ENCODE measurements at places on chromosomes 12 and 14.

- DNase-seq: no peak
Measured at GRCh38 chr14:55749201-55749812, 169.3 kb downstream of the KTN1 start.

GRCh38 chr12:110948041-110948440 lies 27.7 kb upstream of the MYL2 start:
- no peak for DNase-seq

DNA sequence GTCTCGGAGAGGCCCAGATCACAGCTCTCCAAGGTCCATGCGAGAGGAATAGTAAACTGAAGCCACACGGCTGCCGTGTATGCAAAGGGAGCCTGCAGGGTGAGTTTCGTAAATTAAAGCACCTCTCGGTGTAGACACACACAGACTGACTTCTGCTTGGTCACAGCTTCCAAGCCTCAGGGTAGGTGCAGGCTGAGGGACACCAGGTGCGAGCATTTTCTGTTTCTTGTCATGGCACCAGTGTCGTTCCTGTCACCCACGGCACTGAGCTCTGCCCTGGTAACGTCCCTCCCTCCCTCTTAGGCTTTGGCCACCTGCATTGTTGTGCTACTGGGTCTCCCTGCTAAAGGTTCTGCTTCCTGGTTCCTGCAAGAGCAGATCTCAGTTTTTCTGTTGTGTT lies 76.2 kb upstream of the DYNC1H1 start:
- no peak for DNase-seq

DNA sequence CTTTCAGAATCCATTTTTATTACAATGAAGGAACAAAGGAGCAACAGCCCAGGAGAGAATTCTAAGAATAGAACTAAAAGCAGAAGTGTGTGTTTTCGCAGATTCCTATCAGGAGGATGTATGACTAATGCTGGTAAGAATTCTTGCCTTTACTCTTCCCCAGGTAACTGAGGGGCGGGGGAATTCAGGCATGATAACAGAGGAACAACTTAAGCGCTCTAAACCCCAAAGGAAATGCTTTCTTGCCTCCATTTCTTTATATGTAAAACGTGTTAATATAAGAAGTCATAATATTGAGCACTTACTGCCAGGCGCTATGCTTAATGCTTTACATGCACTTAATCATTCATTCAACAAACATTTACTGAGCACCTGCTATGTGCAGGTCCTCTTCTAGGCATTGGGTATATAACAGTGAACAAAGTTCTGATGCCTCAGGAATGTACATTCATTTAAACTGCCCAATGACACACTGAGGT lies 4.5 kb downstream of the HCAR1 start:
- DNase-seq: no peak

- DNase-seq: no peak
Measured at GRCh38 chr14:77708749-77709148, 846 bp downstream of the SLIRP start.

- DNase-seq: no peak
Measured at GRCh38 chr14:52856139-52856538, 64.7 kb upstream of the GNPNAT1 start.

GRCh38 chr14:24368562-24369252 lies 723 bp downstream of the NFATC4 start:
- peak; percentile 76 for DNase-seq

DNA sequence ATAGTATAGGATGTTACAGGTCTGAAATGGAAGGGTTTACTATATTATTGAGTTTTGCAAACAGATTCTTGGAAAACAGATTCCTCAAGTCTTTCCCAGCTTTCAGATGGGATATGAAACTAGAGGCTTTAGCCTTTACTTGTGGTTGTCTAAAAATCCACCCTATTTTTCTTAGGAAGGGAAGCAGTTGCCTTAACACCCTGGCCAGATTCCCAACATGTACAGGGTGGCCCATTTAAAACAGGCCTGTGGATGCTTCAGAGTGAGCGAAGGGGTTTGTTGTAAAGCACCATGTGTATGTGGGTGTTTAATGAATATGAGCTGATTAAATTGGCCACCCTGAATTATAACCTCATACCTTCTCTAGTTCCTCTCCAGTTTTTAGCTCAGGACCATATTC lies 415.9 kb downstream of the ZFP36L1 start:
- DNase-seq: no peak

- DNase-seq: no peak
Measured at GRCh38 chr12:124592481-124593160, 25.2 kb upstream of the NCOR2 start.

GRCh38 chr14:90692061-90692460 lies 124.2 kb downstream of the TTC7B start:
- DNase-seq: no peak

DNA sequence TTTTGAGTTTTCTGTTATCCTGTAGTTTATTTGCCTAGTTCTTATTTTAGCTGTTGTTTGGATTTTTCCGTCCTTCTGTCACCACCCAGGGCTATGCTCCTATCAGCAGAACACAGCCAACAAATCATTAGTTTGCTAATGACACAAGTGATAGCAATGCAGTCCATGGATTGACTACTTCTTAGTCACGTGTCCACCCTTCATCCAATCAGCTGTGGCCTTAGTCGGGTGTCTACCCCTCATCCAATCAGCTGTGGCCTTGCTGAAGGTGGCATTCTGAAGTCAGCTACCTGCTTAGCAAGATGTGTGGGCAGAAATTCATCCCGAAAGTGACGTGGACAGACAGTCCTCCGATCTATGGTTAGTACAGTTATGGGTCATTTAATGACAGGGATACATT lies 182.3 kb downstream of the GALC start:
- DNase-seq: no peak

GRCh38 chr14:100070310-100070709 lies 5.1 kb downstream of the EVL start:
- DNase-seq: no peak

DNA sequence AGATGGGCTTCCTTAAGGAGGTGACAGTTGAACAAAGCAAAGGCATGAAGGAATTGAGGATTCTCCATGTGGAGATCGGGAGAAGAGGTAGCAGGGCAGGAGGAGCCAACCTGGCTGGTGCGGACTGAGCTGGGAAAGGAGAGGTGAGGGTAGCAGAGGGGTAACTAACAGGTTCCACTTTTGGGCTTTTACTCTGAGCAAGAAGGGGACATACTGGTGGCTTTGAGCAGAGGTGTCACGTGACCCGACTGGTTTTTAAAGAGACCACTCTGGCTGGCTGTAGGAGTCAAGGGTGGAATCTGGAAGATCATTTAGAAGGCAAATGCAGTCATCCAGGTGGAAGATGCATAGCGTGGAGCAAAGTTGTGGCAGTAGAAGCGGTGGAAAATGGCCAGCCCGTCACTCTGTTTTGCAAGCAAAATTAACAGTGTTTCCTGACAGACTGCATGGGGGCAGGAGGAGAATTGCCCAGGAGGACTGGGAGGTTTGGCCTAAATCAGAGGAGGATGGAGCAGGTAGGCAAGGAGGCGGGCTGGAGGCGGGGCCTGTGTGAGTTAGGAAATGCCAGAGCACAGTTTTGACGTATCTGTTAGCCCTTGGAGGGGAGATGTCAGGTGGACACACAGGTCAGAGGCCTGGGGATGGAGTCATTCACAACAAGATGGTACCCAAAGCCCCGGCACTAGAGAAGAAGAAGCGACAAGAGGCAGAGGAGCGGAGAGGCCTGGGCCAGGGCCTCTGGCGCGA lies 156.3 kb upstream of the FKBP4 start:
- DNase-seq: no peak

GRCh38 chr14:87271331-87271730 lies 721.7 kb downstream of the GALC start:
- no peak for DNase-seq

- DNase-seq: peak; percentile 31
Measured at GRCh38 chr14:69688299-69688649, 76.9 kb downstream of the SUSD6 start.

DNA sequence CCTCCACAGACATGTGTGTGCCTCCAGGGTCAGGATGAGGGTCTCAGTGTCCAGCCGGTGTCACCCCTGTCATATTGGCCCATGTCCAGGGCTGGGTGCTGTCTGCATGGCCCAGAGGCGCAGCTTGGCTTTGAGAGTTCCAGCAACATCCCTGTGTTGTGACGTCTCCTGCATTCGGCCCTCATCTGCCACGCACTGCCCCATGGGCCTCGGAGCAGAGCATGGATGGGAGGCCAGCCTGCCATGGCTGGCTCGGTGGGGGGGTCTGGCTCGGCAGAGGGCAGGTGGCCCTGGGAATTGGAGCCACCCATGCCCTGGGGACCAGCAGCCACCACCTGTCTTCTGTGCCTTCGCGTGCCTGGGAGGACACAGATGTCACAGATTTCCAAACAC lies 10.8 kb upstream of the TEX22 start:
- DNase-seq: no peak

GRCh38 chr14:103745424-103745823 lies 29.8 kb downstream of the ZFYVE21 start:
- DNase-seq: no peak

DNA sequence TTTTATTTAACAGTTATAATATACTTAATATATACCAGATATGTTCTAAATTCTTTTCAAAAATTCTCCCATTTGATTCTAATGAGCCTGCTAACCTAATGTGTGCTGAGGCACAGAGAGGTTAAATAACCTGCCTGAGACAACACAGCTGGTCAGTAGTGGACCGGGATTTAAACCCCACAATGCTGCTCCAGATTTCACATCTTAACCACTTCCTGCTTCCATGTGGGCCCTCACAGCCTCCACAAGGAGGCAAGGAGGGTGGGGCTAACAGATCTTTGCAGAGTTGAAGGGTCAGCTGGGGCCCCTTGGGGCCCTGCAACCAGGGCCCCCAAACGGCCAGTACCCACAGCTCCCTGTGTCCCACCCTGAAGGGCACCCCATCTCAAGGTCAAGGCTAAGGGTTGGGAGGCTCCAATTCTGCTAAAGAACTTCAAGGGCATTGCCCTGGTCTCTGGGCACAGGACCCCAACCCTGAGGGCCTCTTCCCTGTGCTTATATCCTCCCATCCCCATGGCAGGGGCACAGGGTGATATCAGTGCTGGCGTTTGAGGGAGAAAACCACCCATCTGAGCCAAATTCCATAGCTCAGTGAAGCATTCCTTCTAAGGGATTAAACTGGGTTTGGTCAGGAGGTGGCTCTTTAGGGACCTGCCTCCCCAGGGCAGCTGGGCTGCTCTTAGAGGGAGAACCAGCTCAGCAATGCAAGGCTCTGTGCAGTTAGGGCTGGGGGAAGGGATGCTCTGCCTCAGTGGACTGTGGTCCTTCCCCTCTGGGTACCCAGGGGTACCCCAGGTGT lies 2.2 kb downstream of the KRT80 start:
- no peak for DNase-seq

- DNase-seq: no peak
Measured at GRCh38 chr12:69108037-69108436, 131.3 kb upstream of the CPSF6 start.

- DNase-seq: no peak
Measured at GRCh38 chr12:46609273-46609623, 216.5 kb downstream of the SLC38A4 start.

DNA sequence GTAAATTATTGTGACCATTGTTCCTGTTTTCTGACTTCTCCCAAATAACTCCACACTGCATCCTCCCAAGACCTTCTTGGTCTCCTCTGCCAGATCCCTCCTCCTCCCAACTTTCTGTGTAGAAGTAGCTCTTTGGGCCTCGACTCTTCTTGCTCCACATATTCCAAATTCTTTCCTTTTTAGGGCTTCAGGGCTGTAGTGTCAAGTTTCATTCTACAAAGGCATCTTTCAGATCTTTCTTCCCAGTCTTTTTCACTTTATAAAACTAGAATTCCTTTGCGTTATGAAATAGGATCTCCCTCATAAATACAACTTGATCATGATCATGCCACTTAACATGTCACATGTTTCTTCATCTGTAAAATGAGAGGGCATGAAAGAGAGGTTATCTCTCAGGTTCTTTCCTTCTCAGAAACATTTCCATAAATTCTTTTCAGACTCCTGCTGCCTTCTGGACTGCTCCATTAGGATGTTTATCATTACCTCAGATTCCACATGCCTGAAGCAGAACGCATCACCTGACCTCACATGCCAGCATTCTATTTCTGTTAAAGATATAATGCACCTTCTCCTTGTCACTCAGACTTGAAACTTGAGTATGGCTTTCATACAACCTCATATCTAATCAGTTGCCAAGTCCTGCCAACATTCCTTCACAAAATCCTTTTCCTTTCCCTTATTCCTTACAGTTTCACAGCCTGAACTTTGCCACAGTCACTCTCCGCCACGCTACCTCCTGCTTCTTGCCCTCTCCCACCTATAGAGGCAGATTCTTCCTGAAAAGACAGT lies 8.5 kb downstream of the SLC38A1 start:
- no peak for DNase-seq

DNA sequence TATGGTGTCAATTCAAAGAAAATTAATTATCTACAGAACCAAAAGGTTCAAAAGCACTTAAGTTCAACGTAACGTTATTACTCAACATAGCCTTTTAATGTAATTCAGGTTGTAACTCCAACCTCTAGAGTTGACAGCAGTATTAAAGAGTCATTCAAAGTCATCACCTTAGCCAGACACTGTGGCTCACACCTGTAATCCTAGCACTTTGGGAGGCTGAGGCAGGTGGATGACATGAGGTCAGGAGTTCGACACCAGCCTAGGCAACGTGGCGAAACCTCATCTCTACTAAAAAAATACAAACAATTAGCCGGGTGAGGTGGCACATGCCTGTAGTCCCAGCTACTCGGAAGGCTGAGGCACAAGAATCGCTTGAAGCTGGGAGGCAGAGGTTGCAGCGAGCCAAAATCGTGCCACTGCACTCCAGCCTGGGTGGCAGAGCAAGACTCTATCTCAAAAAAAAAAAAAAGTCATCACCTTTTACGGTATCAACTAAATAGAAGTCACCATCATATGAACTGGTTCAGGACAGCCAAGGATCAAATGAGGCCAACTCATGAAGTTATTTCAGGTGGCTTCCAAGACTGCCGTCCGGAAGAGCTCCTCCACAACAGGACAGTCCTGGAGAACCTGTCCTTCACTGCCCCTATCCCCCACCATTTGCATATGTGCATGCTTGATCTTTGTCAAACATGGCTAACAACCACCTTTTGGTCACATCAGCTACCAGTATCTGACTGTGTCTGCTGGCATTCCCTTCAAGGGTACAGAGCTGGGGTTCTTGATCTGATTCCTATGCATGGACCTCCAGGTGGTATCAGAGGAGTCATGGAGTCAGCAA lies 4.2 kb downstream of the PPTC7 start:
- no peak for DNase-seq

DNA sequence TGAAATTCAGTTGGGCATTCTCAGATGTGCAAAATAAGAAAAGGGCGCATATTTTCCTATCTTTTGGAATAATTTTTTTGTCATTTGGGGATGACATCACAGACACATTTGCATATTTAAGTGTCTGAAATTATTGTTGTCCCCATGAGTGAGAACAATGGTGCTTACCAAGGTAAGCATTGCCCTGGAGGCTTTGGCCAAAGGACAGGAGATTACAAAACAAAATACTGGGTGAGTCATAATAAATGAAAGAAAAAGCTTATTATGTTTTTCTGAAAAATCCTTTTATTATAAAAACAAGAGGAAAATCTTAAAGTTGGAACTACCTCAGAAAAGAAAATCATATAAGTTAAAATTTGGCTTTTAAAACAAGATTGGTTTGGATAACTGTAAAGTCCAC lies 254.9 kb downstream of the BTG1 start:
- DNase-seq: no peak

Data from NCI-H1694 (cell line).